Chondrocyte (in vitro differentiated cells): ENCODE measurements at places on chromosomes 7 and 10. TPM values are rescaled to one million over a fixed set of nuclear protein-coding genes. Genes with fewer than 3 reads are reported as not detected.

NMT2 gene
- total RNA-seq: 13.7 to 16.0 TPM (median 14.5 TPM) in 3 replicates

GRCh38 chr7:52992479-52993162, 42.8 kb upstream of the POM121L12 start:
- no peak overlapping the region for H3K27ac ChIP-seq
- H3K4me1 ChIP-seq: no peaks in the 10 kb centered on the region
- no peaks in the 10 kb centered on the region for H3K27me3 ChIP-seq

NACAD gene
- total RNA-seq: 12.4 to 21.9 TPM (median 19.0 TPM) in 3 replicates

- peaks cover 60% of the 10 kb centered on the region for H3K4me1 ChIP-seq
- H3K4me3 ChIP-seq: no peak overlapping the region
- no peaks in the 10 kb centered on the region for H3K27me3 ChIP-seq
- peak overlapping the region; percentile 80 for H3K27ac ChIP-seq
Measured at GRCh38 chr10:69348816-69349541, 67.7 kb downstream of the TACR2 start.

GRCh38 chr7:93601363-93601762, 26.8 kb upstream of the CALCR start:
- no peak for DNase-seq
- no peaks in the 10 kb centered on the region for H3K36me3 ChIP-seq
- no peak overlapping the region for H3K27ac ChIP-seq
- no peaks in the 10 kb centered on the region for H3K4me1 ChIP-seq

GRCh38 chr7:132705146-132705545, 128.9 kb upstream of the PLXNA4 start:
- no peaks in the 10 kb centered on the region for H3K36me3 ChIP-seq
- DNase-seq: no peak
- no peak overlapping the region for H3K4me3 ChIP-seq
- no peaks in the 10 kb centered on the region for H3K4me1 ChIP-seq

DNA sequence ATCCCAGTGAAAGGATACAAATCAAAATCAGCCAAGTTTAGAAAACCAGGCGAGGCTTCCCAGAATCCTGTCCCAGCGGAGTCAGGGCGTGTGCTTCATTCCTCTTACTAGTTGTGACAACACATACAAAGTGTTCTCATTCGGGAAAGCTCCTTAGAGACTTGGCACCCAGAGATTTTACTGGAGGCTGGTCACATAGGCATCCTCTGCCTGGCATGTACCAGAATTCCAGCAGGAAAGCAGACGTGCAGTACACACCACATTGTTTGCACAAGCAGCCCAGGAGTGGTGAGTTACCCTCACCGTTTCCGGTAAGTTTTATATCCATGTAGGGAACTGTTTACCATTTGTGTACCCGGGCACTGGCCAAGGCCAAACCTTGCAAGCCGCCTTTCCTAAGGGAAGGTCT, 34.9 kb downstream of the MMRN2 start:
- peaks cover 4% of the 10 kb centered on the region for H3K4me1 ChIP-seq
- DNase-seq: no peak
- no peak overlapping the region for H3K4me3 ChIP-seq
